ENCODE measurements at places on chromosomes 2 and 18. TPM values are rescaled to one million over a fixed set of nuclear protein-coding genes. Genes with fewer than 3 reads are reported as not detected.

CXCR1 gene
- polyA plus RNA-seq: not detected

PAX8 gene
- polyA plus RNA-seq: 42.7 TPM

PLEKHB2 gene
- polyA plus RNA-seq: 144 TPM

SMYD1 gene
- not detected for polyA plus RNA-seq

HOXD12 gene
- not detected for polyA plus RNA-seq

SS18 gene
- polyA plus RNA-seq: 57.4 TPM

DNA sequence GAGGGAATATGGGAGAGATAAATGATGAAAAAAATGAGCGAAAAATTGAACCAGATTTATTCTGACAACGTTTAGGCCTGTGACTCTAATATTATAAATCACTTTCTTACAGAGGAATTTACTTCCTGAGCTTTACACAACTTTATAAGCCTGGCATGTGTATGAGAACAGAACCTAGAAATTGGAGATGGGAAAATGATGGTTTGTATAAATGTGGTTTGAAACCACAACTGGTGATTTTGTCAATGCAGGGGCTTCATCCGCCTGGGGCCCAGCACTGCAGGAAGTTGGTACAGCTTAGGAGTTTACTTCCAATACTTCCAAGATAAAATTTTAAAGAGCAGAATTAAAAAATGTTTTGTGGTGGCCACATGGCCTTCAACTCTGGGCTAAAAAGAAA is 82.3 kb downstream of the VAPA start:
- H3K27me3 ChIP-seq: no peaks in the 10 kb centered on the region
- H3K36me3 ChIP-seq: no peaks in the 10 kb centered on the region
- DNase-seq: no peak
- H3K4me3 ChIP-seq: no peak overlapping the region

- no peak overlapping the region for H3K4me3 ChIP-seq
- H3K27me3 ChIP-seq: no peaks in the 10 kb centered on the region
- H3K4me1 ChIP-seq: no peaks in the 10 kb centered on the region
- DNase-seq: no peak
- H3K36me3 ChIP-seq: no peaks in the 10 kb centered on the region
Measured at GRCh38 chr2:62631160-62632085, 74.1 kb upstream of the EHBP1 start.

GRCh38 chr2:153543635-153544071 is 65.1 kb upstream of the RPRM start:
- H3K36me3 ChIP-seq: no peaks in the 10 kb centered on the region
- no peak for DNase-seq
- H3K27me3 ChIP-seq: no peaks in the 10 kb centered on the region
- no peak overlapping the region for H3K4me3 ChIP-seq

DNA sequence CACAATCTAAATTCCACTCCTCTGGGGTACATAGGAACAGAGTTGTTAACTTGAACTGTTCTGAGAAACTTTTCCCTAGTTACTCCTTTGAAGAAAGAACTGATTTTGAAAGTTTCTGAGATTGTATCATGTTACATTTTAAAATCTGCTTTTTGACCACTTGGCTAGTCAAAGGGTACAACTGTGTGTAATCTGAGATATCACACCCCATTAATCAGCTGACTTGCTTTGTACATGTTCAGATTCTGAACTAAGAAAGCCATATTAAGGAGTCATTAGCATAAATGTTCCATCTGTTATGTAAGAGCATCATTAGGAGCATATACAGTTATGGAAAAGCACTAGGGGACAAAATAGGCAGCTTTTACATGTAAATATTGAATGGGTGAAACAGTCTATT is 3.8 kb upstream of the WDR35 start:
- peaks cover 4% of the 10 kb centered on the region for H3K27me3 ChIP-seq
- DNase-seq: no peak
- no peak overlapping the region for H3K27ac ChIP-seq

DNA sequence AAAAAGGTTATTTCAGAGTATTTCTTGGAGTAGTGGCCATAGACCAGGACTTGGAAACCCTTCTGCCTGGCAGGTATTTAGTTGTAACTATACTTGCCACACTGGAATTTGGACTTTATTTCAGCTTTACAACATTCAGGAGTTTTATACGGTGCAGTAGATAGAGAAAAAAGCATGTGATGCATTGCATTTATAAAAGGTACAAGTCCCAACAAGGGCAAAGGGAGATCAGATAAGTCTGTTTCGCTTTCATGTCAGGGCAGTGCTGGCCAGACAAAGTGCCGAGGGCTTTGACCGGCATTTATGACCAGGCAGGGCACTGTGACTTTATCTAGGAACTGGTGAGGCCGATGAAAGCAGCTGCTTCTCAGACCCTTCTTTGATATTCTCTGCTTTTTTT is 145.4 kb downstream of the RTN4 start:
- H3K27ac ChIP-seq: no peak overlapping the region
- H3K27me3 ChIP-seq: no peaks in the 10 kb centered on the region
- no peak overlapping the region for H3K4me3 ChIP-seq
- no peak for DNase-seq
- peaks cover 9% of the 10 kb centered on the region for H3K4me1 ChIP-seq

GRCh38 chr2:37730037-37730818 is 58.8 kb upstream of the CDC42EP3 start:
- no peaks in the 10 kb centered on the region for H3K4me1 ChIP-seq
- no peak overlapping the region for H3K27ac ChIP-seq
- no peaks in the 10 kb centered on the region for H3K36me3 ChIP-seq
- no peak for DNase-seq
- no peaks in the 10 kb centered on the region for H3K27me3 ChIP-seq
- H3K4me3 ChIP-seq: no peak overlapping the region

DNA sequence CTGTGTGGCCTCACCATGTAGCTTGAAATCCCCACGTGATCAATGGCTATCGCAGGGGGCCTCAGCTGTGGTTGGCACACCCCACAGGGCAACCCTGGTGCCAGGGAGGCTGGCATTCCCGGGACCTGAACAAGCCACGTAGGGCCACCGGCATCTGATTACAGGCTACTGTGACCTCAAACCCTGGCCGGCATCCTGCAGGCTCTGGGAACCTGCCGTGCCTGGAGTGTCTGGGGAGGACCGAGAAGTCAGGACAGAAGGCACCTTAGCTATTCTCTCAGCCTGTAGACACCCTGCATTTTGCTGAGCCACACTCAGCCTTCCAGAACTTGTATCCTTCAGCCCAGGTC is 213.0 kb downstream of the GLI2 start:
- peaks cover 24% of the 10 kb centered on the region for H3K4me1 ChIP-seq
- no peak for DNase-seq
- peaks cover 12% of the 10 kb centered on the region for H3K36me3 ChIP-seq
- no peak overlapping the region for H3K4me3 ChIP-seq
- no peaks in the 10 kb centered on the region for H3K27me3 ChIP-seq
- no peak overlapping the region for H3K27ac ChIP-seq

DNA sequence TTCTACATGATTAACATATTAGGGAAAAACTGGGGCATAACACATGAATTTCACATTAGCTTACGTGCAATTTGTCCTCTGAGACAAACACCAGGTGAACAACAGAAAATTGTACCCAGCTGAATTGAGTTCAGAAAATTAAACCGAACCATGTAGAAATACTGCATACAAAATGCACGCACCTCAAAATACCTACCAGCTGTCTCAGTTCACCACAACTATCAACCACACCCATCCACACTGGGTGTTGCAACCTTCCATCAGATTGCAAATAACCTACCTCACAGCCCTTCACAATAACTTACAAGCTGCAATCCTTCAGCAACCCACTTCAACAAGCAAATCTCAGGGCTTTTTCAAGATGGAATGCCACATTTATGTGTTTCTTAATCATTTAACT is 55.9 kb downstream of the UNC50 start:
- DNase-seq: peak; percentile 10
- H3K36me3 ChIP-seq: no peaks in the 10 kb centered on the region
- no peak overlapping the region for H3K4me3 ChIP-seq
- no peak overlapping the region for H3K27ac ChIP-seq
